ENCODE measurements at places on chromosomes 5 and 9.

GRCh38 chr9:93711002-93711401, 134.6 kb downstream of the PHF2 start:
- no peak for DNase-seq

GRCh38 chr5:6770826-6771607, 57.8 kb downstream of the TENT4A start:
- no peak for DNase-seq

DNA sequence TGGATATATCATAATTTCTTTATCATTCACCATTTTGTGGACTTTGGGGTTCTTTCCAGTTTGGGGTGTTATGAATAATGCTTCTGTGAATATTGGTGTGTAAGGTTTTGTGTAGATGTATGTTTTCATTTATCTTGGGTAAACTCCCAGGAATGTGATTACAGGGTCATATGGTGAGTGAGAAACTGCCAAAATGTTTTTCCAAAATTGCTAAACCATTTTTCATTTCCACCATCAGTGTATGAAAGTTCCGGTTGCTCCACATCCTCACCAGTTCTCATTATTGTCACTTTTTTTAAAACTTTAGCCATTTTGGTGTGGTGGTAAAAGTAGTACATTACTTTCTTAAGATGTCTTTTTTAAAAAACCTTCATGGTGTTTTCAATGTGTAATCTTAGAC, 152.9 kb downstream of the NIPBL start:
- no peak for DNase-seq

- no peak for DNase-seq
Measured at GRCh38 chr5:1008451-1009358, at the start of gene NKD2. Gene NKD2 (plus strand): TSS chr5:1008802. CDS start chr5:1009058, 256 bp downstream.

DNA sequence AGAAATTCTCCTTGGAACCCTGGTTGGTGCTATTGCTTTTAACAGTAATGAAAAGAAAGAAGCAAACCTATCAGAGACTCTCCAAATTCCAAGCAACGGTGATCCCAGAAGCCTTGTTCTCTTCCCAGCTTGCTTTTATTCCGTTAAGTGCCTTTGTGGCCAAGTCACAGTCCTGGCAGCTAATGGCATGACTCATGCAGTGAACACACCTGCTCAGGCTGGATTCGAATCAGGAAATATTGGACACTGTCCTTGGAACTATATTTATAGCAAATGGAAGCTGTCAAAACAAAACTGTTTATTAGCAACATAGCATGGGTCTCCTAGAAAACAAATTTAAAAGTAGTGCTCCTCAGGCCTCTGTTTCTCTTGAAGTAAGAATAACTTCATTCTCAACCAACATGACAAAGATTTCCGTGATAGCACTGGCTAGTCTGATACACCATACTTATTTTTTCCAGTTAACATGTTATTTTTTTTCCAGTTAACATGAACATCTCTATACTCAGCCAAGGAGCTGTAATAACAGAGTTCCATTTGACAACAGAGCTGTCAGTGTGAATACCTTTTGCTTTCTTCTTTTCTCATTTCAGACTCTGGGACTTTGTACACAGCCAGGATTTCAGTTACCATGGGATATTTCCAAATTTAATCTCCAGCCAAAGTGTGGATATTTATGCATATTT, 502.4 kb downstream of the GADD45G start:
- DNase-seq: no peak

DNA sequence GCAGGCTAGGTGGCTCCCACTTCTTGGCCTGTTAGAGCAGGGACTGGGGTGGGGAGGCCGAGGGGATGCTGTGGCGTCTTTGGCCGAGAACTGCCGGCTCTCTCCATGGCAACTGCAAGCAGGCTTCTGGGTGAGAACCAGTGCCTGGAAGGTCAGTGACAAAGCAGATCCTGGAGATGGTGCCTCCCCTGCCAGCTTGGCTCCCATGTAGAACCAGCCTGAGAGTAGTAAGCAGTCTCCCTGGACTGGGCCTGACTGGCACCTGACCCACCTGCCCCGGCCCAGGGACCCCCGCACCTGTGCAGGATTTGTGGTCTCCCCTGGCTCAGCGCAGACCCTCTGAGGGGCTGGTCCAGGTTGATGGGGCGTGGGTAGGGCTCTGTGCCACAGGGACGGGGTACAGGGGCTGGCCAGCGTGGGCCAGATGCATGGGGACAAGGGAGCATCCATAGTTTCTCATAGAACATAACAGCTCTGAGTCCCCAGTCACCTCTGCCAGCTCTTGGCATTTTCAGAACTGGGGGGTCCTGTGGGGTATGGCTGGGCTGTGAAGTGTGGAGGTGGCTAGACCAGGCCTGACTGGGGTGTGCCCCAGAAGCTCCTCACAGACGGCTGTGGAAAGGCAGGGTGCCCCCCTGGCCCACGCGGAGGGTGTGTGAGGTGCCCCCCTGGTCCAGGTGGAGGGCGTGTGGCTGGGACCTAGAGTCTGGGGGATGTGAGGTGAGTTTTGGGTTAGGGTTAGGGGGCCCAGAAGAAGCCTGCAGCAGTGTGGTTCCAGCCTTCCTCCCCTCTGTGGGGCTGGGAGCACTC, 22.2 kb downstream of the CACNA1B start:
- DNase-seq: no peak

- DNase-seq: no peak
Measured at GRCh38 chr9:114434878-114435311, 47.1 kb upstream of the AKNA start.

GRCh38 chr5:94613583-94613982, 4.8 kb downstream of the KIAA0825 start:
- no peak for DNase-seq

GRCh38 chr5:162407614-162408013, 340.0 kb downstream of the GABRG2 start:
- DNase-seq: no peak

DNA sequence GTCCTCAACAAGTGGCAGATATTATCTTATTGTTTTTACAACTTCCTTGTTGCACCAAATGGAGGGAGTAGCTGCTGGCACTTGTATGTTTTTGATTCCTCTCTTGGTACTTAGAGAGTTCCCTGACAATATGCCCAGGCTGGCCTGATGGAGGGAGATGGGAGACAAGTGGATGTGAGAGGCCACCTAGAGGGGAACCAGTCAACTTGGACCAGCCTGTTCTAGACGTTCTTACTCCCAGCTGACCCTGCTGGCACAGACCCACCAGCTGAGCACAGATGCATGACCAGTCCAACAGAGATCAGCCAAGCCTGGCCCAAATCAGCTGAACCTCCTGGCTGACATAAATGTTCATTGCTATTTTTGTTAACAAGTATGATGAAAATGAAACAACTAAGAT, 60.9 kb upstream of the GDNF start:
- DNase-seq: no peak

GRCh38 chr9:111728617-111729366, 65.9 kb downstream of the SHOC1 start:
- DNase-seq: no peak

DNA sequence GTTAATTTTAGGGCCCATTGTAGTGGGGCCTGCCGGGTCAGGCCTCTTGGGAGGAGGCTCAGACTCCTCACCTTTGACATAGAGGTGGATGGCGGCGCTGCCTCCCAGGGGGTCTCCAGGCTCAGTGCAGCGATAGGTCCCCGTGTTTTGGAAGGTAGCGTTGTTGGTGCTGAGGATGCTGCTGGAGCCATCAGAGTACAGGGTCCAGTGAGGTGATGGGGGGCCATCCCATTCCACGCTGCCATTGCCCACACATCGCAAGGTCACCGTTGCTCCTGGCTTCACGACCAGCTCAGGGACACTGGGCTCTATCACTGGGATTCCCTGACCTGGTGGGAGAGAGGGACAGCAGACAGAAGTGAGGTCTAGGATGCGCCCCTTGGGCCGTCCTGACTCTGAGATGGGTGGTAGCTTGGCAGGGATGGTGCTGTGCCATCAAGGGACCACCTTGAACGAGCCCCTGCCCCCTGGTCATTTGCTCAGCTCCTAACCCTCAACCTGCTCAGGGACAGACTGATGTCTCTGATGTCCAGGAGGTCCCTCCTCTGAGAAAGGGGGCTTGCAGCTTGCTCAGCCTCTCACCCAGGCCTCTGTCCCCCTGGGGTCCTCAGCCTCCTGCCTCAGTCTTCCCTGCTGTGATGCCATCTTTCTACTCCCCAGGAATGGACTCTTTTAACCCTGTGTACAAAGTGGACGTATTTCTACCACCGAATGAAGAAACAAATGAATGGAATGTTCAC, 5.5 kb downstream of the CSF1R start:
- DNase-seq: no peak

GRCh38 chr5:97425511-97425910, 242.5 kb upstream of the RIOK2 start:
- DNase-seq: no peak

DNA sequence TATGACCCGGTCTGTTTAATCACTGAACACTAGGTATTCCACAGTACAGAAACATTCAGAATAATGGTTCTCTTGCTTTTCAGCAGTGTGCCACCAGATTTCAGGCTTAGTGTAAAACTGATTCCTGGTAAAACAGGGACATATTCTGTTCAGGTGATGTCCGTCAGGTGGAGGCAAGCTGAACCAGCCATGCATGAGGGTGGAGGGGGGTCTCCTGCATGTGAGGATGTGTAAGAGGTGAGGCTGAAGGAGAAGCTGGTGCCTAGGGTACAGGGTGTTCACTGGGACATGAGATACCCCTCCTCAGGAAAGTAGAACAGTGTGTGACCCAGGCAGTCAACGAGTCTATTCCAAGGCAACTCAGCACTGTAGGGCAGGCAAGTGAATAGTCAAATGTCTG, 563.9 kb downstream of the BNC2 start:
- no peak for DNase-seq

DNA sequence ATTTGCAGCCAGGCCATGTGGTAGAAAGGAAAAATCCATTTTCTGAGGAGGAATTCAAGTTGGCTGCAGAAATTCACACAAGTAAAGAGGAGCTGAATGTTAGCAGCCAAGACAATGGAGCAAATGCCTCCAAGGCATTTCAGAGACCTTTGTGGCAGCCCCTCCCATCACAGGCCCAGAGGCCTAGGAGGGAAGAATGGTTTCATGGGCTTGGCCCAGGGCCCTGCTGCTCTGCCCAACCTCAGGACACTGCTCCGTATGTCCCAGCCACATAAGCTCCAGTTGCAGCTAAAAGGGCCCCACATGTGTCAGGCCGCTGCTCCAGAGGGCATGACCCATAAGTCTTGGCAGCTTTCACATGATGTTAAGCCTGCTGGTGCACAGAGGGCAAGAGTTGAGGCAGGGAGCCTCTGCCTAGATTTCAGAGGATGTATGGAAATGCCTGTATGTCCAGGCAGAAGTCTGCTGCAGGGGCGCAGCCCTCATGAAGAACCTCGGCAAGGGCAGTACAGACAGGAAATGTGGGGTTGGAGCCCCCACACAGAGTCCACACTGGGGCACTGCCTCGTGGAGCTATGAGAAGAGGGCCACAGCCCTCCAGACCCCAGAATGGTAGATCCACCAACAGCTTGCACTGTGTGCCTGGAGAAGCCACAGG, 144.2 kb upstream of the EPB41L4A start:
- no peak for DNase-seq

DNA sequence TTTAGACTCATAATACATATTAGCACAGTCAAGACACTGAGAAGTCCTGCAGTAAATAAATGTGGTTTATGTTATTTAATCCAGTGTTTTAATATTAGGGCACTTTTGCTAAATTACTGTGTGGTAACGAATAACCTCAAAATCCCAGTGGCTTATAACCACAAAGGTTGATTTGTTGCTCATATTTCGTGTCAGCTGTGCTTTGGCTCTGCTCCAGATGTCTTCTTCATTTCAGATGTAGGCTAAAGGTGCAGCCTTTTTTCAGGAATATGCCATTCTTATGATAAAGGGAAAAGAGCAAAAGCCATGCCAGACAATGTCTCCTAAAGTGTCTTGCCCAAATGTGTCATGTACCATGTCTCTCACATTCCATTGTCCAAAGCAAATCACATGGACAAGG, 144.8 kb downstream of the BRINP1 start:
- no peak for DNase-seq

GRCh38 chr5:181052672-181053487, 12.8 kb downstream of the BTNL9 start:
- DNase-seq: no peak

GRCh38 chr9:76610011-76610352, 151.0 kb downstream of the GCNT1 start:
- no peak for DNase-seq

GRCh38 chr9:80664327-80665210, 1024.8 kb downstream of the TLE1 start:
- DNase-seq: no peak

- no peak for DNase-seq
Measured at GRCh38 chr9:8456344-8456743, 656.8 kb upstream of the DMAC1 start.

GRCh38 chr5:163496286-163496685, 9.1 kb upstream of the MAT2B start:
- DNase-seq: no peak

DNA sequence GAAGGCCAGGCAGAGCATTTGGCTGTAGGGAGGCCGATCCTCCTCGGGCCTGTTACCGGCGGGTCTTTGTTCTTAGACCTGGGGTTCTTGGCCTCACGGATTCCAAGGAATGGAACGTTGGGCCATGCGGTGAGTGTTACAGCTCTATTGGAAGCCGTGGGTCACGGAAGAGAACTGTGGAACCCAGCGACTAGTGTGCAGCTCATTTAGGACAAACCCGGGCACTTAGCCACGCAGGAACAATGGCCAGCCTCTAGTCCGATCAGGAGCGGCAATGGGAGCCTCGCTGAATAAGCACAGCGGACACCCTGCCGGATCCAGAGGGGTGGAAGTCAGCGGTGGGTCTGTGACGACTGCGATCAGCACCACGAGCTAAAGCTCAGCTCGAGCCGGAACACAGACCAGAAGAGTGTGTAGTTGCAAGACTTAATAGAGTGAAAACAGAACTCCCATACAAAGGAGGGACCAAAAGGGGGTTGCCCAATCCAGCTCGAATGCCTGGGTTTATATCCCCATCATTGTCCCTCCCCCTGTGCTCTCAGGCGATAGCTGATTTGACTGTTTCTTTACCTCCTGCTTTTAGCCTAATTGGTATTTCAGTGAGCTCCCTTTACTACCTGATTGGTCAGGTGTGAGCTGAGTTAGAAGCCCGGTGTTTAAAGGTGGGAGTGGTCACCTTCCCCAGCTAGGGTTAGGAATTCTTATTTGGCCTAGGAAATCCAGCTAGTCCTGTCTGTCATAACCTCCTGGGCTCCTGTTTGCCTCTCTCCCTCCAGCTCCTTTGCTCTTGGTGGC, 53.7 kb upstream of the RPL26L1 start:
- no peak for DNase-seq

- DNase-seq: no peak
Measured at GRCh38 chr9:123778232-123778902, 151.6 kb downstream of the DENND1A start.

- no peak for DNase-seq
Measured at GRCh38 chr9:8855046-8855445, 1055.5 kb upstream of the DMAC1 start.

GRCh38 chr9:114588210-114588609, 641 bp downstream of the ATP6V1G1 start:
- no peak for DNase-seq

- DNase-seq: no peak
Measured at GRCh38 chr5:139282197-139282557, 11.4 kb upstream of the MATR3 start.
